Glomerular endothelial cell (primary cell): ENCODE measurements at places on chromosomes 7 and 10.

DNA sequence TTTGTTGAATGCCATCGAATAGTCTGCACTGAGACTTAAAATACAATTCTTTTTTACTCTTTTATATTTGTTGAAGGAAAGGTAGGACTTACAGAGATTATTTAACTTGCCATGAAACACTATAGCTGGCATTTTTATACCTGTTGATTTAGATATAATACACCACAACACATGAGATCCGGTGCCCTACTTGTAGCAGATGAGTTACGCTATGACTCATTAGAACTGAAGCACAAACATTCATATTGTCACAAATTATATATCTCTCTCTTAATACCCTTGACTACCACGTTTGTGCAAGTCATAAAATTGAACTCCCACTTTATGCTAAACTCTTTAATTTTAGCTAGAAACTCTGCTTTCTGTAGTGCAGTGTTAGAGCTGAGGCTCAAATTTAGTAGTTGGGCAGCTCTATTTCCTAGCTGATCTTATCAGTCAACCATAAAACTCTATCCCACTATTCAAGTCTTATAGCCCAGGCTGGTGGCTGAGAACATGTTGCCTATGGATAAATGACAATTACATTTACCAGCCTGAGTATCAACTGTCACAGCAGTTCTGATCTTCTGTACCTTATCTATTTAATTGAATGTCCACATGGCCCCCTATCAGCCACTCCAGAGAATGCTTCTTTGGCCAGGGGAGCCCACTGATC, 137.4 kb upstream of the SEMA3D start:
- DNase-seq = no peak

GRCh38 chr10:24851629-24852028, 100.8 kb downstream of the PRTFDC1 start:
- DNase-seq = peak; percentile 86

DNA sequence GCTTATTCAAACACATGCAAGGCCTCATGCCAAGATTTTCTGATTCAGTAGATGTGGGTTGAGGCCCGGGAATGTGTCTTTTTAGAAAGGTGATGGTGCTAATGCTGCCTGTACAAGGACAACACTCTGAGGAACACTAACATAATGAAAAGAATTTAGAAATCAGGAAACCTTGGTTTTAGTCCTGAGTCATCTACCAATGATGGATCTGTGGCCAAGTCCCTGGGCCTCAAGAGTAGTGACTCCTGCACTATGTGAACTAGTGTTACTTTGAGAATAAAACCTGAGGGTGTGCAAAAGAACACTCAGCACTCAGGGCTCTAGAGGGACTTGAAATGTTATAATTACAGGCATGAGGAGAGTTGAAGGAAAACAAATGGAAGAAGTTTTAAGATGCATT, 741.7 kb upstream of the GALNT17 start:
- DNase-seq = no peak

GRCh38 chr7:116316838-116317628, 106.7 kb downstream of the TES start:
- peak; percentile 100 for DNase-seq

- DNase-seq = no peak
Measured at GRCh38 chr7:143362131-143363015, at the start of gene FAM131B. FAM131B (minus strand) TSS chr7:143362713; CDS start chr7:143362603, 110 bp downstream.

GRCh38 chr10:97572214-97572989, at the start of gene ANKRD2:
ANKRD2 (plus strand) TSS chr10:97572779; CDS start chr10:97572789, 10 bp downstream.
- DNase-seq = no peak

DNA sequence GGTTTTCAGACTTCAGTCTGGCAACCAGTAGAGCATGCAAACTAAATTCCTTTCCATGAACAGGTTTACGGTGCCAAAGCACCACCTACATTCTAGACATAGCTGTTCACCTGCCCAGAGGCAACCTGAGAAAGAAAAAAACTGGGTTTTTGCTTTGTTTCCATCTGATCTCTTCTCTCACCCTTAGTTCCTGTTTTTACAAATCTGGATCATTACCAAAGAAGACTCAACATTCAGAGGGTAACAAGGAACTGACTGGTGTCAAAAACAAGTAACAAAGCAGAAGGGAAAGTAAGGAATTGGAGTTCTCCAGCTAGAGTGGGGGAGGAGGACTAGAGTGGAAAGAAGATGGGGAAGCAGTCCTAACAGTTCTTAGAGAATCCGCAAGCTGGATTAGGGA, 36.4 kb downstream of the CPVL start:
- no peak for DNase-seq

DNA sequence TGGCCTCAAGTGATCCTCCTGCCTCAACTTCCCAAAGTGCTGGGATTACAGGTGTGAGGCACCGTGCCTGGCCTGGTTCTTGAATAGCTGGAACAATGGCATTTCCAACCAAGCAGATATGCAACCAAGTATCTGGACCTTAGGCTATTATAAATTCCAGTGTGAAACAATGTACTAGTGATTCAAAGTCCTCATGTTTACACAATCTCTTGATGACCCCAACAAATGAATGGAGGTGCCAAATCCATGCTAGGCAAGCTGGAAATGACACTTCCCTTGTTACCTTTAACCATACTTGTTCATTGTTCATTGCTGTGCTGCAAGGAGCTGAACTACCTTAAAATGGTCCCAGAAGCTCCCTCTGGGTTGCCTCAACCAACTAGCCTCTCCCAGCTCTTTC, 282.2 kb upstream of the KLF14 start:
- no peak for DNase-seq

DNA sequence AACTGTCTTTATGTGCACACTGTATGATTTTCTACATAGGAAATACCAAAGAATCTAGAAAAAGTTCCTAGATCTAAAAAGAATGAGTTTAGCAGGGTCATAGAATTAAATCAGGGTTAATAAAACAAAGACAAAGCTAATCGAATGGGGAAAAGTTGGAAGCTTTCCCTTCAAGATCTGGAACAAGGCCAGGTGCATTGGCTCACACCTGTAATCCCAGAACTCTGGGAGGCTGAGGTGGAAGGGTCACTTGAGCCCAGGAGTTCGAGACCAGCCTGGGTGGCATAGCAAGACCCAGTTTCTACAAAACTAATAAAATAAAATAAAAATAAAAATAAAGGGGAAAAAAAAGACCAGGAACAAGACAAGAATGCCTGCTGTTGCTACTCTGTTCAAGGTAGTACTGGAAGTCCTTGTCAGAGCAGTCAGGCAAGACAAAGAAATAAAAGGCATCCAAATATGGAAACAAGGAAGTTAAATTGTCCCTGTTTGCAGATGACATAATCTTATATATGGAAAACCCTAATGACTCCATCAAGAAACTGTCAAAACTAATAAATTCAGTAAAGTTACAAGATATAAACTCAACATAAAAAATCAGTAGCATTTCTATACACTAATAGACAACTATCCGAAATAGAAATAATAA, 76.1 kb upstream of the RHEB start:
- DNase-seq = no peak

DNA sequence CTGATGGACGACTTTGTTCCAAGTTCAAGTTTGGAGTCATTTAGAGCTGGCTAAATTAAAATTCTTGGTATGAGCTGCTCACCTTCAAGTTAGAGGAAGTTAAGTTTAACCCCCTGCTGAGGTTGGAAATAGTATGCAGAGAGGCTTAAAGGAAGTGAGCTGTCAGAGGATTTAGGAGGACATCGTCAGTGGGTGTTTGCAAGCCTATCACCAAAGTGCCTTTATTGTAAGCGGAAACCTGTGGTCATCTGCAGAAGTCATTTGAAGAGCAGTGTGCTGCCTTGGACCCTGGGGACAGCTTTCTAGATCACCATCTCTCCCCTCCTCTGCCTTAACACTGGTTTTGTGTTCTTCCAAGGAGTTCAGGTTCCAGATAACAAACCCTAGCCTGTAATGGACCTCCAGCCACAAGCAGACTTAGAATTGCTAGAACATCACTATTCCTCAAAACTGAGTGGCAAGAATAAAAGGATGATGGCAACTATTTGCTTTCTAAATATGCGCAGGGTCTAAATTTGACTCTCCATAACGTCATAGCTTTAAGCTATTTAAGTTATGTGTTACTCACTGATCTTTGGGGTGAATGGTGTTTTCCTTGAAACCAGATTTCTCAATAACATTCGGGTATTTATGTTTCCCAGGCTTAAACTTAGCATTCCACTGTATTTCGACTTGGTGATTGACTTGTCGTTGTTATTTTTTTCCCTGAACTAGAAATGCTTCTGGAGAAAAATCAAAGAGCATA, 93.4 kb downstream of the SLC39A12 start:
- DNase-seq = no peak

DNA sequence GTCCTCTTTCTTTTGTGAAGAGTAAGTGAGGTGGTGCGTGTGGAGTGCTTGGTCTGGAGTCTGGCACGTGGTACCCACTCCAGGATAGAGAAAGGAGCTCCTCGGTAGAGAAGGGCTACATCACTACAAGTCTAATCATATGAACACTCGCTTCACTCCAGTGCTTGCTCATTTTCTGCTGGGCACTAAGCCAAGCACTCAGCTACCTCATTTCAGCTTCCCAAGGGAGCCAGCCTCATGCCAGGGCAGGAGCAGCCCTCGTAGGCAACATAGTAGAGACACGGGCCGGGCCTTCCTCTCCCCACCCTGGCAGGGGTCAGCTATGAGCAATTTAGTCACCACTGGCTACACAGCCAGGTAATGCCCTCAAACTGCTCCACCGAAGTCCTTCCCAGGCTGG, 11.4 kb upstream of the HSPA12A start:
- no peak for DNase-seq

DNA sequence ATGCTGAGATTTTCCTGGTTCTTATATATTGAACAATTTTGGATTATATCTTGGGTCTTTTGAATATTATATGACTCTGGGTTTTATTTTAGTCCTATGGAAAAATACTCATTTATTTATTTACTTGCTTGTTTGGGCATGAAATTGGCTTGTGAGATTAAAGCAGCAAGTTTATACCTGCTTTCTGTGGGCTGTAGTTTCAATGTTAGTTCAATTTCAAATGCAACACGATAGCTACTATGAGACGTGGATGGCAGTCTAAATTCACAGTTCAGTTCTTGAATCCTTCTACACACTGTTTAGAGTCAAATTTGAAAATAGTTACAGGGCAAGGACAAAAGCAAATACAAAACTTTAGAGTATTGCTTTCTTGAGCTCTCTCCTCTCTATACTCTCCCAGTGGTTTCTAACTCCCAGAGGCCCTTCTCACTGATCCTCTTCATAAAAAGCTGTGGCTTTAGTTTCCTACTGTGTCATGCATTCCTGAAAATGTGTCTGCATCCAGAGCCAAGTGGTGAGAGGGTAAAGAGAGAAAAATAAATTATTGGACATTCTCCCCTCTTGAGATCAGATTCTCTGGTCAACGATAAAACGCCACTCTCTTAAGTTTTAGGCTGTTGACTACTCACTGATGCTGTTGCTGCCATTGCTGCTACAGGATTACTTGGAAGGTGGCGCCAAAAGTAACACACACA, 34.4 kb downstream of the POLR1F start:
- DNase-seq = no peak

DNA sequence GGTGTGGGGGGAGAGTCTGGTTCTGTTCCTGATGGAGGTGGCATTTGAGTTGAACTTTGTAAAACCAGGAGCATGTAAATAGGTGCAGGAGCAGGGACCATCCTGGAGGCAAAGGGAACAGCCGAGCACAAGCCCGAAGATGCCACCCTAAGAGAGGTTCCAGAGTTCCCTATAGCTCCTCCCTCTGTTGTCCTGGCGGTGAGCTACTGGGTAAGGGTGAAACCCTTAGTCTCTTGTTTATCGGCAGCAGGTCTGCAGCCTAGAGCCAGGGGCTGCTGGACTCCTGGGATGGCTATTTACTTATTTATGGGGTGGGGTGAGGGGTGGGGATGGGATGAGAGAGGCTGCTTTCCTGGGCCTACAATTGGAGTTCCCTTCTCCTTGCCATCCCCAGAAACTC, 6.5 kb upstream of the LBX1 start:
- DNase-seq = no peak

- DNase-seq = no peak
Measured at GRCh38 chr7:36607721-36608095, 116.6 kb downstream of the AOAH start.

GRCh38 chr10:70715853-70716795, 43.8 kb downstream of the ADAMTS14 start:
- DNase-seq = no peak

DNA sequence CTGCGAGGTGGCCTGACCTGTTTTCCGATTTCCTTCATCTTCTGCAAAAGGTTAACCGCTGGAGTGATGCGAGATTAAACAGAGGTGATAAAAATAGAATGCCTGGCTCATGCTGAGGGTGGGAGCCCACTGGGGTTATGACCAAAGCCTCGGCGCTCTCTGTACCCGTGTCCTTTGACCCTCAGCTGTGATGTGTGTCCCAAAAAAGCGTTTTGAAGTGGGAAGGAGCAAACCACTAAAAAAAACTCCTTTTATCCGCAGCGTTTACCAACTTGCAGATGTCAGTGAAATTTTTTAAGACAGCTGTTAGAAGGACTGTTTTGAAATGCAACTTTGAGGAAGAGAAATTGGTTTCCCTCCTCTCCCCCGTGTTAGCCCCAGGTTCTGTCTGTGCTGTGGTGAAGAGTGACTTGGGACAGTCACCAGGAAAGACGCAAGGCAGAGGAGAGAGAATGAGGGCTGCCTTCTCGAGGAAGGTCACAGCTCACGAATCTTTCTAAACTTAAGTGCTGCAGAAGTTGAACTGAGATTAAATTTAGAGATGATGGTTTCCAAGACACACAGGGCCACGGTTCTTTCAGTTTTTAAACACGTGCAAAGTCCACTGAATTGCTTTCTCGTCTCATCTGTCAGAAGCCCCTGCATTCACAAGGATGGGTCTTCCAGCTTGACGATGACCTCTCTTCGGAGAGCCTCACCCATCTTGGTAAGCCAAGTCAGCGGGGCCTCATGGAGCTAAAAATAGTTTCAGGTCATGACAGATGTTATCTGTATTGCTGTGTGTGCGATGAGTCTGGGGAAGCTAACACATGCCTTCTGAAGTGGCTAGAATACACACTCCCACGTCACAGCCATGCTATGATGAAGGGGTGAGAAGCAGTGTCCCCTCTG, 27.6 kb downstream of the AMZ1 start:
- no peak for DNase-seq

GRCh38 chr7:276230-276835, 13.6 kb upstream of the FOXL3 start:
- DNase-seq = no peak

- no peak for DNase-seq
Measured at GRCh38 chr7:100035876-100036275, 13.7 kb upstream of the ZSCAN21 start.

GRCh38 chr7:90758933-90759562, 162.9 kb downstream of the CDK14 start:
- DNase-seq = no peak
